ENCODE measurements at places on chromosomes 1 and 21. TPM values are rescaled to one million over a fixed set of nuclear protein-coding genes. Genes with fewer than 3 reads are reported as not detected.

Gene CD1B
- not detected for total RNA-seq

Gene SPRR5
- total RNA-seq, result not detected

Gene CHAF1B
- total RNA-seq, result 25.9 TPM

Gene PTPN7
- not detected for total RNA-seq

Gene G0S2
- total RNA-seq, result not detected

Gene LIPI
- not detected for total RNA-seq

Gene EFCAB7
- total RNA-seq, result 10.0 TPM

Gene C1orf53
- total RNA-seq, result 21.2 TPM

Gene ORC1
- total RNA-seq, result 24.3 TPM

Gene CTTNBP2NL
- total RNA-seq, result 11.2 TPM

Gene C1orf115
- total RNA-seq, result 1.2 TPM

DNA sequence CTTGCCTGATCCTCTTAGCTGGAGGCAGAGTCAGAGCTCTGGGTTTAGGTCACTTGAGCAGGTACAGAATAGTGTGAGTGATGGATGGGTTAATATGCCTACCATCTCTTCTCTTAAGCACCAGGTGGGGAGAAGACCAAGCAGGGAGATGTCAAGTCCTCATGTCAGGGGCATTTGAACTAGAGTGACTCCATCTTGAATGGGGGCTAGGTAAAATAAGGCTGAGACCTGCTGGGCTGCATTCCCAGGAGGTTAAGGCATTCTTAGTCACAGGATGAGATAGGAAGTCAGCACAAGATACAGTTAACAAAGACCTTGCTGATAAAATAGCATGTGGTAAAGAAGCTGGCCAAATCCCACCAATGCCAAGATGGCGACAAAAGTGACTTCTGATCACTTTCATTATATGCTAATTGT, 77.4 kb upstream of the BTG3 start:
- DNase-seq, result no peak

DNA sequence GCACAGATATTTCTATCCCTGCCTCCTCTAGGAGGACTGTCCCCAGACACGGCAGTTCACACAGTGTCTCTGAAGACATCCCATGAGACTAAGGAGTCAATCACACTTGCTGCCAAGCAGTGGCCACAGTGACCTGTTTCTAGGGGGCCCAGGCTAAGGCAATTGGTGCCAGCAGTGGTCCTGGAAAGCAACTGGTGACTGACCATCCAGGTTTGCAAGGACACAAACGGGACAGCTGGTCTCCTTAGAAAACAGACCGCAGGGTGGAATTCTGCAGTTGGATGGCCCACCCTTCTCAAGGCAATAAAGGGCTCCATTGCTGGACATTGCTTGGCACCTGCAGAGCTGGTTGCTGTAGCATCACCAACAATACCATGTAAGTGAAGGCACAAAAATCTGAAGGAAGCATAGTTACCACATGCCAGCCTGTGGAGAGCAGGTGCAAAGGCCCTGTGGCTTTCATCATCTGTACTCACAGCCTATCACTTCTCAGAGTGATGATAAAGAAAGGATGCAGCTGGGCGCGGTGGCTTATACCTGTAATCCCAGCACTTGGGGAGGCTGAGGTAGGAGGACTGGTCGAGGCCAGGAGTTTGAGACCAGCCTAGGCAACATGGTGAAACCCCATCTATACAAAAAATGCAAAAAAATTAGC, 81.5 kb downstream of the STUM start:
- DNase-seq, result no peak

DNA sequence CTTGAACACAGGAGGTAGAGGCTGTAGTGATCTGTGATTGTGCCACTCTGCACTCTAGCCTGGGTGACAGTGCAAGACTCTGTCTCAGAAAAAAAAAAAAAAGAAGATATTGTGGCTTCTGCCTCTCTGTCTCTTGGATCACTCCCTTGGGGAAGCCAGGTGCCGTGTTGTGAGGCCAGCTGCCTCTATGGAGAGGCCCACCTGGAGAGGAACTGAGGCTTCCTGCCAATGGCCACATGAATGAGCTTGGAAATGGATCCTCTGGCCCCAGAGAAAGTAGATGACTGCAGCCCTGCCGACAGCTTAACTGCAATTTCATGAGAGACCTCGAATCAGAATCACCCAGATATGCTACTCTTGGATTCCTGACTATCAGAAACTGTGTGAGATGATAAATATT, 19.7 kb upstream of the AK2 start:
- DNase-seq, result no peak

DNA sequence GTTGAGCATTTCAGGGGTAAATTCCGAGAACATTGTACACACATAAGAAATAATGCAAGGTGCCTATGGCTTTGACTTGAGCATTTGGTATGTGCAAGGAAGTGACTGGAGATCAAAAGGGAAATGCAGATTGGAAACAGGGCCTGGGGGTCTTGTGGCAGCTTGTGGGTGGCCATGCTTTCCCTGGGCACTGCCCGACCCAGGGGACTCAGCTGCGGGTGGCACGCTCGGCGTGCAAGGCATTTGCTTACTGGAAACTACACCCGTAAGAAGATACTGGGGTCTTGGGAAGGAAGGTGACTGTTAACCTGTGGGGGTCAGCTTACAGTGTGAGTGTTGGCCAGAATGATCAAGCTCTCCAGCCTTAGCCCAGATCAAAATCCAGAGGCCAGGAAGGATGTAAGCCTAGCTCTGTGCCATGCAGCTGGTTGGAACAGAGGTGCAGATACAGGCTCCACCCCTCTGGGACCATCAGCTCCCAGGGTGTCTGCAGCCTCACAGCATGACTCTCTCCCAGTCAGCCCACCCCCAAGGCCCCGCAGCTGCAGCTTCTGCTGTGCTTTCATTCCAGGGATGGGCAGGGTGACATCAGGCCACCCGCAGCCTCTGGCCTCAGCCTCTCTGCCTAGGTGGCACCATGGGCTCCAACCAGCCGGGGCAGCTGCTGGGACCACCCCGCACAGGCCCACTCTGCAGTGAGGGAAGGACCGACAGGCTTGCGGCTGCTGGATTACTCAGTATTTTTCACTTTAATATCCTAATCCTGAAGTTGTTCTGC, 55.1 kb downstream of the KIF26B start:
- no peak for DNase-seq

GRCh38 chr1:37677808-37678207, 14.5 kb upstream of the CDCA8 start:
- no peak for DNase-seq

DNA sequence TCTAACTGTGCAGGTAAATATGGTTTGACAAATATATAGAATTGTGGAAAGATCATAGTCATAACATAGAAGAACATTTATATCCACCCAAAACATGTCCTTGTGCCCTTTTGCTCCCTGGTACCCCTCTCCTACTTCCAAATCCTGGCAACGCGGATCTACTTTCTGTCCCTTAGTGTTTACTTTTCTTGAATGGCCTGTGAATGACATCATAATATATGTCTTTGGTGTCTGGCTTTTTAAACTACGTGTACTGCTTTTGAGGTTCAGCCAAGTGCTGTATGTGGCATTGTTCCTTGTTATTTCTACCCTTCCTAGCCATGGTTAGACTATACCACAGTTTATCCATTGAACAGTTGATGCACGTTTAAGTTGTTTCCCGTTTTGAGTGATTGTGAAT, 155.6 kb downstream of the SDCCAG8 start:
- no peak for DNase-seq

- no peak for DNase-seq
Measured at GRCh38 chr1:200626853-200627534, 6.4 kb upstream of the KIF14 start.

DNA sequence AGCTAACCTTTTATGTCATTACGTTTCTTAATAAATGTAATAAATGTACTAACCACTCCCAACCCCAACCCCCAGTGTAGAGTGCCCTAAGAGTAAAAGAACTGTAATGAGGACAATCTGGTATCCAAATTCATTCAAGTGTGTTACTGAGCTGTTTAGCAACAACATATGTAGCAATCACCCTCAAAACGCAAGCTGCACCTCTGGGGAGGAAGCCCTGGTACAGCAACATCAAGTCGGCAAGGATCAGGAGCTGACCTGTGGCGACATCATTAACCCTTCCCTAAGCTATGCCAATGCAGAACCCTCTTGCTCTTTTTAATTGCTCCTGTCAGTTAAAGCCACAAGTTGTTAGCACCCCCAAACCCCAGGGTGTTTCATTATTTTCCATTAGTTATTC, 47.1 kb downstream of the STX6 start:
- DNase-seq, result no peak

DNA sequence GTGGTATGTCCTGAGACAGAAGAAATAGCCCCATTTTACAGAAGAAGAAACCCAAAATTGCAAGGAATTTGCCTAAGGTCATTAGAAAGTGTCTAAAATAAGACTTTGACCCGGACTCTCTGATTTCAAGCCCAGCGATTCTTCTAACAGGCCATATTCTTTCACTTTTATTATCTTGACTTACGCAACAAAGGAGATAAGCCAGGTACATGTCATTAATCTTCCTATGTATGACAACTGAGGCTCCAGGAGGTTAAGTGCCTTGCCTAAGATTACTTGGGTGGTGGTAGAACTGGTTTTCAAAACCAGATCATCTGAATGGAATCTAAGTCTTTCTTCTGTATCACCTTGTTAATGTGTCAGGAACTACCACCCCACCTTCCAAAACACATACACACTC, 124.3 kb downstream of the PBX1 start:
- DNase-seq, result no peak
